GM12892 (cell line): ENCODE measurements at places on chromosomes 4 and X.

DNA sequence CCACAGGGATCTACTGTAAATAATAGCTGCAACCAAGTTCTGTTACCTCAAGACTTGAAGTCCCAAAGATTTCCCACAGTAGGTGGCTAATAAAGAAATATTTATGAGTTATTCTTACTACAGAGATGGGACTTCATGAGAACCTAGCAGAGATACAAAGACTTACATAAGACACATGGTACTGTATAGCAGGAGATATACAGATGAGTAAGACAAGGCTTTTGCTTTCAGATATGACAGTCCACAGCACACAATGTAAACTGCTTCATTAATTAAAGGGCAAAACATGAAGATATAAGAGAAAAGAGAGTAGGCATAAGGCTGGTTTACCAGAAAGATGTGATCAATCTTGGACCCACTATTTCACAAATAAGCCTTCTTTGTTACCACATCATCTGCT, 6.6 kb downstream of the ANKRD17 start:
- no peak for DNase-seq

DNA sequence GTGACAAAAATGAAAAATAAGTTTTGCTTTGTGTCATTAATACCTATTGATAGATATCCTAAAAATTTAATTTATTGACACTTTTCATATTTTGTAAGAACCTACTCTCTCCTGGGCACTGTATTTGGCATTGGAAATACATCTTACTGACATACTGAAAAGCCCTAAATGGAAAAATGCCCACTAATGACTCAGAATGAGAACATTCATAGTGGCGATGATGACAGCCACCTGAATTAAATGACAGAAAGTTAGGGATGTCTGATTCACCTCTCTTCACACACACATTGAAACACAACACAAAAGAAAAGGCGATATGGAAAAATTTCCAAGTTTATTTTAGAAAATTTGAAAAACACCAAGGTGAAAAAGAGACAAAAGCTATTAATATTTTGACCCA, 992.3 kb downstream of the STPG2 start:
- no peak for DNase-seq

GRCh38 chr4:93957186-93957585, 128.6 kb downstream of the ATOH1 start:
- no peak for DNase-seq

DNA sequence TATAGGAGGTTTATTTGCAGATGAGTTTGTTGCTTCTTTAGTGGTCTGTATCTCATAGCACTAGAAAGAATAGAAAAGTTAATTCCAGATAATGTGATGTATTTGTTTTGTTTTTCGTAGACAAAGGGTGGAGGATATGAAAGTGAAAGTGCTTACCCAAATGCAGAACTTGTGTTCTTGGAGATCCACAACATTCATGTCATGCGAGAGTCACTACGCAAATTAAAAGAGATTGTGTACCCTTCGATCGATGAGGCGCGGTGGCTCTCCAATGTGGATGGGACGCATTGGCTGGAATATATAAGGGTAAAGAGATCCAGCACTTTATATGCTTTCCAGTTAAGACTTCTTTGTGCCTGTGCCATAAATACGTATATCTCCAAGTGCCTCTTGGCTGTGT, 43.3 kb downstream of the MTMR1 start:
- DNase-seq: no peak

GRCh38 chrX:30561191-30561590, 16.4 kb downstream of the TASL start:
- no peak for DNase-seq

DNA sequence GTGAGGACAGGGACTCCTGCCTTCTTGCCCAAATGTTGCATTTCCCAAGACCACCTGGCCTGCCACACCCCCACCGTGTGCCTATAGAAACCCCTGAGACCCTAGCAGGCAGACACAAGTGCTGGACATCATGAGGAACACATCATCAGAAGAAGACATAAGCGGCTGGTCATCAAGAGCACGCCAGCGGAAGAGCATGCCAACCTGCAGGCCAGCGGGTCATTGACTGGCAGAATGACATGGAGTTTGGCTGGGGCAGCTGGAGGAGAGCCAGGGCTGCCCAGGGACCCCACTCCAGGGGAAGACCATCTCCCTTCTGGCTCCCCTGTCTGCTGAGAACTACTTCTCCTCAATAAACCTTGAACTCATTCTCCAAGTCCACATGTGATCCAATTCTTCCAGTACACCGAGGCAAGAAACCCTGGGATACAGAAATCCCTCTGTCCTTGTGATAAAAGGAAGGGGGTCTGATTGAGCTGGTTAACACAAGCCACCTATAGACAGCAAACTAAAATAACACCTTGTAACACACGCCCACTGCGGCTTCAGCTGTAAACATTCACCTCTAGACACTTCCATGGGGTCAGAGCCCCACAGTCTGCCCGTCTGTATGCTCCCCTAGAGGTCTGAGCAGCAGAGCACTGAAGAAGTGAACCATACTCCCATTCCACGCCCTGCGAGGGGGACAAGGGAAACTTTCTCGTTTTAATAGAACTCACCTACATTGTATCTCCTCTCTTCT, 164.8 kb upstream of the EMCN start:
- no peak for DNase-seq

GRCh38 chr4:73740353-73740778, at the start of gene CXCL8:
CXCL8 (plus strand) TSS chr4:73740569; CDS start chr4:73740659, 90 bp downstream.
- DNase-seq: no peak

DNA sequence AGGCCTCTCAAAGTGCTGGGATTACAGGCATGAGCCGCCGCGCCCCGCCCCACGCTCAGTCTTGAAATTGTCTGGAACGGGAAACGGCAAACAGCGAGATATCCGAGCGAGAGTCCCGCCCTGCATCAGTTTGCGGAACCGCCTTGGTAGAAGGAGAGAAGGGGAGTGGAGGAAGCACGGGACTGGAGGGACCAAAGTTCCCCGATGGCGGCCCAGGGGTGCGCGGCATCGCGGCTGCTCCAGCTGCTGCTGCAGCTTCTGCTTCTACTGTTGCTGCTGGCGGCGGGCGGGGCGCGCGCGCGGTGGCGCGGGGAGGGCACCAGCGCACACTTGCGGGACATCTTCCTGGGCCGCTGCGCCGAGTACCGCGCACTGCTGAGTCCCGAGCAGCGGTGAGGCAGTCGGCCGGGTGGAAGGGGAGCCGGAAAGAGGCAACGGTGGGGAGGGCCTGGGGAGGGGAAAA, at the start of gene BST1:
BST1 (plus strand) TSS at position 125 of the 463 bp plus-strand sequence; CDS start at position 205, 80 bp downstream.
- peak; percentile 20 for DNase-seq

- no peak for DNase-seq
Measured at GRCh38 chr4:7389101-7389701, 45.5 kb downstream of the PSAPL1 start.

DNA sequence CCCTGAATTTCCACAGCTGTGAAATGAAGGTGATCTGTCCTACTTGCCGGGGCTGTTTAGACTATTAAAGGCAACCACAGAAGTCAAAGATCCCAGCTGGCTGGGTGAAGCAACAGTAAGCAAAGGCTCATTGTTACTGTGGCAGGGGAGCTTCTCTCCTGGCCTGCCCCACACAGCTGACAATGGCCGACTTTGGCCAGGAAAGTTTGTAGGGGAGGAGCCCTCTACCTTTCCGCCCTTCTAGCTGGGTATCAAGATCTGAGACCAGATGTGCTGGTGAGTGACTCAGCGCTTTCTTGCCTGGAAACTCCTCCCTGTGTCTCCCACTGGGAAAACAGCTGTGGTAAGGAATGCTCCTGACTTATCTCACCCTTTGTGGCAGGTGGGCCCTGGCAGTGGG, 21.1 kb downstream of the RASSF6 start:
- DNase-seq: no peak

DNA sequence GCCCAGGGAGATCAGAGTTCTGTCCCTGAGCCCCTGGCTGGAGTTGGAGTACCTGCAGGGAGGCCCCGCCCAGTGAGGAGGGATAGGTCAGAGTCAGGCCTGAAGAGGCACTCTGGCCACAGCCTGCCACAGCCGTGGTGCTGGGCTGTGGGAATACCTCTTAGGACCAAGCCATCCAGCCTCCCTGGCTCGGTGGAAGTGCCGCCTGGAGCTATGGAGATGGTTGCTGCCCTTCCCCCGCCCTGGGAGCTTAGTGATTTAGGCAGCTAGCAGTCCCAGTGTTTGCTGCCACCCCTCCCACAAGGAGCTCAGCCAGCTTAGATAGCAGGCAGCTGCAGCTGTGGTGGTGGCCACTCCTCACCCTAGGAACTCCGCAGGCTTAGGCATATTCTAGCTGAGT, 446.3 kb upstream of the GNPDA2 start:
- DNase-seq: no peak

GRCh38 chr4:157421365-157421764, 200.8 kb downstream of the GRIA2 start:
- DNase-seq: no peak

GRCh38 chrX:150339736-150340135, 23.4 kb upstream of the MAMLD1 start:
- DNase-seq: no peak

DNA sequence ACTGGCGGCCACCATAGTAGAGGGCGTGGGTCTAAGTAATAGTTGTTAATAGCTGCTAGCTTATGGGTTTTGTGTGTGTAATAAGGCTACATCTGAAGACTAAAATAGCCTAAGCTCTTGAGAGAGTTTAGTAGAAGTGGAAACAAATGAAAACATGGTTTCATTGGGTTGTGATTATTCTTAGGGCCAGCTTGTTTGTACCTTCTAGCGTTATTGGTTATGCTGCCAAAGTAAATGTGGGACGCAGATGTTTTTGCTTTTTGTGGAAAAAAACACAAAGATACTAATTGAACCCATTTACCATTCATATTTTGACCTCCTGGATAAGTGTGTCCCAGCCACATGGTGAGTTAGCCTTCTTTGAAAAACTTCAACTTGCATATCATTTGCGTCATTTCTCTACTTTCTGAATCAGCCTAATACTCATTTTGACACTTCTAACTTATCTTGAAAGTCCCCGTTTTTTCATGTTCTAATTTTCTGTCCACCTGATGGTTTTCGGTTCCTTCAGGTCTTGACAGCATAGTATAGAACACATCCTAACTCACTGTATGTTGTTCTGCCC, 305.3 kb downstream of the FRMPD4 start:
- DNase-seq: peak; percentile 3

GRCh38 chr4:158094413-158095134, 78.3 kb downstream of the GASK1B start:
- DNase-seq: no peak

- no peak for DNase-seq
Measured at GRCh38 chr4:82744284-82744968, 54.2 kb downstream of the SCD5 start.

DNA sequence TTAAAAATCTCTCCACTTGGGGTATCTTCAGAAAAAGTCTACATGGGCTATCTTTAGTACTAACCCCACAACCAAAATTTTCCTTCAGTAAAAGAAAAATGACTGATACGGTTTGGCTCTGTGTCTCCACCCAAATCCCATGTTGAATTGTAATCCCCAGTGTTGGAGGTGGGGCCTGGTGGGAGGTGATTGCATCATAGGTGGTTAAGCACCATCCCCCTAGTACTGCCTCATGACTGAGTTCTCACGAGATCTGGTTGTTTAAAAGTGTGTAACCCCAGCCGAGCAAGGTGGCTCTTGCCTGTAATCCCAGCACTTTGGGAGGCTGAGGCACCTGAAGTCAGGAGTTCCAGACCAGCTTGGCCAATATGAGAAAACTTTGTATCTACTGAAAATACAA, 66.8 kb downstream of the USP46 start:
- no peak for DNase-seq

DNA sequence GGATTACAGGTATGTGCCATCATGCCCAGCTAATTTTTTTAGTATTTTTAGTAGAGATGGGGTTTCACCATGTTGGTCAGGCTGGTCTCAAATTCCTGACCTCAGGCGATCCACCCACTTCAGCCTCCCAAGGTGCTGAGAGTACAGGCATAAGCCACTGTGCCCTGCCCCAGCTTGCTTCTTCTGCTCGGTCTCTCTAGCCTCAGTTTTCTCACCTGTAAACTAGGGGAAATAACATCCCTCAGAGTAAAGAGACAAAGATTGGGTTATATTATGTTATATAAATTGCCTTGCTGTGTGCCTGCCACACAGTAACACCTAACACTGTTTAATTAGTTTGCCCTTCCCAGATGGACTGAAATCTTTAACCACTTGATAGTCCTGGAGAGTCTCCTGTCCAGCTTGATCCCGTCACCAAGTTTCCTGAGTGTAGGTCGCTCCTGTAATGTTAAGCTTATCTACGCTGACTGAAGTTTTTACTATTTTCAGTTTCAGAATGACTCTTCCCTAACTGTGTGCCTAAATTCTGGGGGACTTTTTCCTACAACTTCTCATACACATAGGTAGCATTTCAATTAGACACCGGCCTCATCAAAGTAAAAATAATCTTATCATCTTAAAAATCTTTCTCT, 412.7 kb upstream of the TENM3 start:
- DNase-seq: no peak

DNA sequence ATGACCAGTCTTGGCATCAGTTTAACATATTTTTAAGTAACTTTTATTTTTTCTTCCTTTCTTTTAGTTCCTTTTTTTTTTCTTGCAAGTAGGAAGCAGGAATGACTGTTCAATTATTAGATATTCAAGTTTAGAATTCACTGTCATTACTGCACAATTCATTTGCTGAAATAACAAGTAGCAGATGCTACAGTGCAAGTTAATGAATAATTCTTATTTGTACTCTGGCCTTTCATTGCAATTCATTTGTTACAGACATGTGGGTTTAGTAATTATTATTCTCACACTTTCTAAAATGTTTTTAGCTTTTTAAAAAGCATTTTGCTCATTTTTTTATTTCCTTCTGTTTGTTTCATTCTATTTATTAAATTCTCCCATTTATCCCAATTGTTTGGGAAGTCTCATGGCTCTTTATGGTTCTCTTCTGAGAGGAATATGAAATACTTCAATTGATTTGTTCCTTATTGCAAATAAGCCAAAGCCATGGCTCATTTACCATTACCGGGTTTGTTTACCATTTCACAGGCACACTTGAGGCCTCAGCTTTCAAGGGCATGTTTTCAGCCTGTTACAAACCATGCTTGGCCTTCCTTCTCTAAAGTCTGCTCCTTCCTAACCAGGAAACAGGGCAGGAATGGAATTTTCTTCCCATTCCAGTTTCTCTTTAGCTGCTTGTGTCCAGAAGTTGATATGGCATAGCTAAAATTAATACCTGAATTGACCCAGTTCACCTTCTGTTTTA, 4.6 kb upstream of the DCAF4L1 start:
- DNase-seq: no peak

DNA sequence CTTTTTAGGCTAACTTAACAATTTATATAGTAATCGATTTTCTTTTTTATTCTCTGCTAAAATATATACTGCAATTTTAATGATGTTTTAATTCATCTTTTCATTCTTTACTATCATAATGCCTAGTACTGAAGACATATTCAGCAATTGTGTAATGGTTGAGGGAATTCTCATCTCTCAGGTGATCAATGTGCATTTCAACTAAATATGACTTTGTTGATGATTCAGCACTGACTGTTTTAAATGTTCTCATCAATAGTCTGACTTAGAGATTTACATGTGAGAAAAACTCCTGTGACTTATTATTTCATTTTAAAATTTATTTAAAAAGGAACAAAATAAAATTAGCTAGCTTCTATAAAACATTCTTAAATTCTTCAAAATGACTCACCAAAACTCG, 1450.3 kb downstream of the STIM2 start:
- no peak for DNase-seq
